ENCODE measurements at places on chromosomes 7 and 10.

DNA sequence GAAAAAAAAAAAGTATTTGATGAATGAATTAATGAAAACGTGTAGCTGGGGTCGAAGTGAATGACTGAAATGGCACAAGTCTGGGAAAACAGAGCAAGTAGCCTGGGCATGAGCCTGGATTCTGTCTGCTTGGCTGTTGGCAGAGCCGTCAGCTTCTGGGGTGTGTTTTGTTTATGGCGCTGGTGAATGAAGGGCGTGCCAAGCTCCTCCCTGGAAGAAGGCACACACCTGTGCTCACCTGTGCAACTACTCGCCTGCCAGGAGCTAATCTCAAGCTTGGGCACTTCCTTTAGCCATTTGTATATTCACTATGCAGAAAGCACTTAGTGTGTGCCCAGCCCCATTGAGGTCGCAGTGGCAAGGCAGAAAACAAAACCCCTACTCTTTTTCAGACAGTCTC, 74.1 kb downstream of the GTF2IRD1 start:
- DNase-seq: no peak

DNA sequence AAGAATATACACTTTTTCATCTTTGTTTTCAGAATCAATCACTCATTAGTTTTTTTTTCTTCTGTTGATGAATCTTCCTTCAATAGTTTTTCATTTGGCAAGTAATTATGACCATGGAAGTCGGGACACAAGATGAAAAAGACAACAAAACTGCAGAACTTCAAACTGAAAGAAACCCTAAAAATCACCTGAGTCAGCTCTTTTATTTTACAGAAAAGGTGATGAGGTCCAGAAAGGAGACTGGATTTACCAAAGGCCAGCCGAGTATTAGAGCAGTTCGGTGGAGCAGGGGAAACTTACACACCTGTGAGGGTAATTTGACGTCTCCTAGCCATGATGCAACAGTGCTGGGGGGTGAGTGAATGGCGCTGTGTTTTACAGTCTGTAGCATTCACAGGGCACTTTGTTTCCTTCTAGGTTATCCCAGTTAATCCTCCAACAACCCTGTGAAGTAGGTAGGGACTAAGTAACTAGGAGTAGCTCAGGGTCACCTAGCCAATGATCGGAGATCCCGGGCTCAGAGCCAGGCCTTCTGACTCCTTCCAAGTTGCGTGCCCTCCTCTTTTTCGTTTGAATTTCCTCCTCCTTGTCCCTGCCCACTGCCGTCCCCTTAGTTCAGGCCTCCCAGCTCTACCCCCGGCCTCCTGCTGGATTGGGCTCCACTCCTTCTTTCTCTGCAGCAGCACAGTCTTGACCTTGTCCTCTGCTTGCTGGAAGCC, 14.0 kb downstream of the RBM20 start:
- no peak for DNase-seq

DNA sequence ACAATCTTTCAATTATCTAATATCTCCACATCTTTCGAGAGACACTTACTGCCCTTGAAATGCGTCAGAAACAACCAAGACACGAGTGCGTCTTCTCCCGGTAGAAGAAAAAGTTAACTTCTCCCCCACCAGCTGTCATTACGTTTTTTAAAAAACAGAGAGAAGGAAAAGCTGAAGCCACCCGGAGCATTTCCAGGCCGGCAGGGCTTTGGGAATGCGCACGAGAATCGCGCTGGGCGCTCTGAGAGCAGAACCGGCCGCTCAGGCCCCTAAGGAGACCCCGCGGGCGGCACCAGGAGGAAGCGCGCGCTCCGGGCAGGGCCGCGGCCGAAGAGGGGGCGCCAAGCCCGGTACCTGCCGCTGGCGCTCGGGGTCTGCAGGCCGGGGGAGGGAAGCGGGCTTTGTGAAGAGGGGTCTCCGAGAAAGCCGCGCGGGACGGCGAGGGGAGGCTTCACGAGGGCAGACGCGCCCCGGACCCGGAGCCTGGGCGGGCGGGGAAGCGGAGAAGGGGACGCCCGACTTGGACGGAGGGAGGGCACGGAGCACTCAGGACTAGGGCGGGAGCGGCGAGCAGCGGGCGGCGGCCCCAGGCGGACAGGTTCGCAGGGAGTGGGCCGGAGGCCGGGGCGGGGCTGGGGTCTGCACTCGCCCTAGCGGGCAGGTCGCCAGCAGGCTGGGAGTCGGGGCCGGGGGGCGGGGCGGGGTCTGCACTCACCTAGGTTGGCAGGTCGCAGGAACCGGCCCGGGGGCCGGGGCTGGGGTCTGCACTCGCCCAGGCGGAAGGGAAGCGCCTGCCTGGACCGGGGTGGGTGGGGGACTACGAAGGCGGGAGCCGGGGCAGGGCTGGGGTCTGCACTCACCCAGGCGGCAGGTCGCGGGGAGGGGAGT, 932 bp downstream of the ESYT2 start:
- DNase-seq: no peak

- DNase-seq: no peak
Observed at GRCh38 chr7:75711656-75712514, 26.9 kb downstream of the HIP1 start.

- no peak for DNase-seq
Observed at GRCh38 chr7:44590910-44591309, 8.9 kb upstream of the TMED4 start.

DNA sequence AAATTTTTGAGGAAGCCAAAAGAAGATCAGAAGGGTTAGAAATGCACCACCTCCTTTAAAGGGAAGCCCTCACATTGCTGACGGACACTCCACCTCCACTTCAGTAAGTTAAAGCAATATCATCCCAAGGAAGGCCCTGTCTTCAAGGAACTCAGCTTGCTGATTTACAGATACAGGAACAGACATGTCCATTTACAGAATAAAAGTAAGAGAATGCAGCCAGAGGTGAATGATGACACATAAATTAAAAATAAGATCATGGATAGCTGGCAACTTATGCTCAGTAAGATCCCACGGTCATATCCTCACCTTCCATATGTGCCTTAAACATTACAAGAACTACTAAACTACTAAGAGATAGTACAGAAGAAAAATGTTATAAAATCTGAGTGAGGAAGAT, 20.4 kb downstream of the GRB10 start:
- no peak for DNase-seq

DNA sequence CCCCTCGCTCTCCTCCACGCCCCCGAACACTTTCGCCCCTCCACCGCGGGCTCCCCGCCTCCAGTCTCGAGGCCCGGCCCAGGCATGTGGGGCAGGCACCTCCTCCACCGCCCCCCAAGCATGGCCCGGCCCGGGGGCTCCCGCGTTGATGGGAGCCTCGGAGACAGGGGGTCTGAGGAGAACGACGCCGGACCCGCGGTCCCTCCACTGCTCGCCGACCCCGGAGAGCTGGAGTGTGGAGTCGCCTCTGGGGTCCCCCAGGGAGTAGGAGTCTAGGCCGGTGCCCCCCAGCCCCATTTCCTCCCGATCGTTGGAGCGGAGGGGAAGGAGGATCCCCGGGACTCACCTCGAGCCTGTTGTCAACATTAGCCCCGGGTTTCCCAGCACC, 206 bp downstream of the UPF2 start:
- DNase-seq: peak; percentile 37

GRCh38 chr10:78319371-78319770, 285.7 kb downstream of the RPS24 start:
- no peak for DNase-seq

DNA sequence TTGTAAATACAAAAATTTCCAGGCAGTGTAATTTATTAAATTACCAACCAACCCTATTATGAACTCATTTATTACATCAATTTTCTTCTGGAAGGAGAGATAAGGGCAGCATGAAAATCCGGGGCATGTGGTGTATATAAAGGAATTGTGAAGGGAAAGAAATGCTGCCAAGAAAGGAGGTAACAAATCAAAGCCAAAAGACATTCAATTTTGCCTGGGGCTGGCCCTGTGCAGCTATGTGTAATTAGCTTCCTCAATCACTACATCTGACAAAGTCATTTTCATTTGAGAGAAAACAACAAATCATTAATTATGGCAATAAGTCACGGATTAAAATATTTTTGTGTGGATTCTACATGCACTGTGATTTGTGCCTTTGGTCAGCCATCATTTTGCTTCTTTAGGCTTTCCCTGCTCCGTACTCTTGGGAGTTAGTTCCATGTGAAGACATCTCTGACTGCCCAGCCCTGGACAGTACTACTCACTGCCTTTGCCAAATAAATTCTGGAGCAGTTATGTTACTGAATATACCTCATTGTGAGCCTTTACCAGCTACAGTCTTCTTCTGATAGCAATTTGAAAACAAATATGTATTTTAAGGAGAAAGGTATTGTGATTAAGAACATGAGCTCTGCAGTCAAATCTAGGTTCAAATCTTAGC, 191.7 kb downstream of the RELN start:
- no peak for DNase-seq

DNA sequence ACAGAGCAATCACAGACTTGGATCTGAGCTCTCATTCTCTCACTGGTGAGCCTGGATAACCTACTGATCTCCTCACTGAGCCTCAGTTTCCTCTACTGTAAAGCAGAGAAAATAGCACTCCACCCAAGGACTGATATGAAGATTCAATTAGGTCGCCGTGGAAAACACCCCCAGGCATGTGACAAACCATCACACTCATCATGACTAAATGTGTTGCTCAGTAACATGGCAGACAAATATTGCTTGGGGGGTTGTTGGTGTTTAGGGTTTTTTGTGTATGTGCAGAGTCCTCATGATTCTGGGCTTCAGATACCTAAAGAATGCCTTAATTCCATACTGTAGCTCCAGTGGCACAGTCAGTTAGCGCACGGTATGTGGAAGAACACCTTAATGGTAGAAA, 122.1 kb upstream of the TCF7L2 start:
- no peak for DNase-seq

DNA sequence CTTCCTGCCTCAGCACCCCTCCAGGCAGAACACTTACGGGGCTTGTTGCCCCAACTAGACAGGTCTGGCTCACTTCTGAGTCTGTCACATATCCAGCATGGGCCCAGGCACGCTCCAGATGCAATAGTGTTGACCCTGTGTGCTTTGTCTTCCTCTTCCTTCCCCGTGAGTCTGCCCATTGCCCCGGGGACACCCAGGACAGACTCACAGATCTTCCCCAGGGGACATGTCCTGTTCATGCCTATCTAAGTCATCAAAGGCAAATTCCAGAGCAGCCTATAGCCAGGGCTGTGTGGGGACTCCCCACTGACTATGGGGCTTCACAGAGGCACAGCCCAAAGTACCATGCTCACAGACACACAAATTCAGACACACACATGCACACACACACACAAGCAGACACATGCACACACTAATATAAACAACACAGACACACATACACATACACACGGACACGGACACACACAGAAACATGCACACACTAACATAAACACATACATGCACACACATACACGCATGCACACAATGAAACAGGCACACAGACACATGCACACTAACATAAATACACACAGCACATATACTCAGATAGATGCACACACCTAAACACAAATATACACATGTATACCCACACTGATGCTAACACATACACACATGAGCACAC, 175.8 kb downstream of the KCNMA1 start:
- DNase-seq: no peak

- no peak for DNase-seq
Observed at GRCh38 chr10:31630861-31631567, 297.6 kb downstream of the ARHGAP12 start.

DNA sequence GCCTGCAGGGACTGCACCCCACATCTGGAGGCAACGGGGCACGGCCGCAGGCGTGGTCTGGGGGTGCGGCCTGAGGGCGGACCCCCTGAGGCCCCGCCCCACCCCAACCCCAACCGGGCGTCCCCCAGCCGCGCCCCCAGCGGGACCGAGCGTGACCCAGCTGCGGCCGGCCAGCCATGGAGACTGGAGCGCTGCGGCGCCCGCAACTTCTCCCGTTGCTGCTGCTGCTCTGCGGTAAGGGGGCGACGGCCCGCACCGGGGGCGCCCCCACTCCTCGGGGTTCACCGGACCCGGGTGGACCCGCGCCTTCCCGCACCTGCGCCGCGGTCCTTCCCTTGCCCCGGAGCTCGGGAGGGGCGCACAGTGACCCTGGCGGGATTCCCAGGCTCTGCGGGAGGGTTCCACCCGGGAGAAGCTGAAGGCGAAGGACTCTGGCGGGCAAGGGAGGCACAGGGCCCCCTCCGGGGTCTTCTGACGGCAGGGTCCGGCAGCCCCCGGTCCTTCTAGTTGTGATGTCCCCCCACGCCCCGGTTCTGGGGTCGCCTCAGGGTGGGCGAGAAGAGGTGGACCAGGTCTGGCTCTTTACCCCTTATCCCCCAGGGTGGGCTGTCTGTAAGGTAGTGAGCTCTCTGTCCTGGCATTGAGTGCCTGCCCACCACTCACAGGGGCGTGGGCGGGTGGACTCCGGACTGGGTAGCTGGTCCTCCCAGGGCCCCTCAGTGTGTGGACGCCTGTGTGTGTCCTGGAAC, at the start of gene RAMP3:
Gene RAMP3 (plus strand): TSS at position 139 of the 749 bp plus-strand sequence. CDS start 38 bp downstream, at position 177.
- DNase-seq: no peak

- no peak for DNase-seq
Observed at GRCh38 chr10:111246814-111247452, 170.1 kb downstream of the ADRA2A start.

DNA sequence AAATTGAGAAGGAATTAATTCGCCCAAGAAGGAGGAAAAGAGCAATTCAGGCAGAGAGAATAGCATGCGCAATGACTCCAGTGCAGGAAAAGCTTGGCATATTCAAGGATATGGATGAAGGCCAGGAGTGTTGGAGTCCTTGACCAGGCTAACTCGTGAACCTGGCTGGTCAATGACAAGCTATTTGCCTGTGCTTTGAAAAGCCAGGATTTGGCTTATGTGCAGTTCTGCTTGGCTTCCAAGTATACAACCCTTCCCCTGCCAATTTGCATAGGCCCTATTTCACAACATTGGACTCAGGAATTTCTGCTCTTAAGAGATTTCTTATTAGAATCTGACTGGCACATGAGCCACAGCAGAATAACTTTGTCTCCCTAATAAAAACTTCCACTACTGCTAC, 72.3 kb upstream of the SP8 start:
- no peak for DNase-seq

- no peak for DNase-seq
Observed at GRCh38 chr10:118594392-118595063, 920 bp downstream of the PRLHR start.

GRCh38 chr7:55078465-55079372, 59.9 kb downstream of the EGFR start:
- DNase-seq: peak; percentile 9

DNA sequence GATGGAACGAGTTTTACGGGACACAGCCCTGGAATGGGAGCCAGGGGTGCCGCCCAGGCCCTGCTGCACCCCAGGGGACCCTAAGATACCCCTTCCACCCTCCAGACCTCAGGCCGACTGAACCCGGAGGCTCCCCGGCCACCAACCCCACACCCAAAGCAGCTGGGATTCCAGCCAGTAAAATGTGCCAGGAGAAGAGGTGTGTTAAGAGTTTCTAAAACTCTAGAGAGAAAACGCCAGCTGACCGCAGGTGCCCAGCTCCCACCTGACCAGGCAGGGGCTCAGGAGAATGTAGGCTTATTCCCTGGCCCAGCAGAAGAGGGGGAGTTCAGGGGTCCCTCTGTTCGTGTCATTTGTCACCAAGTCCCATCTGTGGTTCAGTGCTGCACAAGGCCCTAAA, 17.5 kb downstream of the NUDT1 start:
- no peak for DNase-seq

Measured in NCI-H526 (cell line).